Activated T-cell treated with anti-CD3 and anti-CD28 coated beads for 1 hour (primary cell): ENCODE measurements at places on chromosomes 12 and 14.

DNA sequence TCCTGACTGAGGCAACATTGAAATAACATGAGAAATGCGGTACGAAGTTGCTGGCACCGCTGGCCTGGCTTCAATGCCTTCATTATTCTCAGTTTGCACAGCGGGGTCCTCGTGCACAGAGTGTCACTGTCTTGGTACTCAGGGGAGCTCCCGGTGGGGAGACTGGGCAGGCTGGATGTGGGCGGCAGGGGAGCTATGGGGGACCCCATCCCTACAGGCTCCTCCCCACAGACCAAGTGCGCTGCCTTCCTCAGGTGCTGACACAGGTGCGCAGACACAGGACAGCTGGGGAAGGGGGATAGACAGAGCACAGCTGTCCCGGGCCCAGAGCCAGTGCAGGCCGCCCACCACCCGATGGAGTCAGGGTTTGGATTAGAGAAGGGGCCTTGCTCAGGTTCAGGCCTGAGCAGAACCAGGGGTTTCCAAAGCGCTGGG lies 270.1 kb downstream of the ADGRD1 start:
- no peak for DNase-seq

- no peak for DNase-seq
Measured at GRCh38 chr12:1217191-1217949, 226.3 kb downstream of the ERC1 start.

- no peak for DNase-seq
Measured at GRCh38 chr12:109523071-109523470, 45.6 kb downstream of the UBE3B start.

- DNase-seq, result no peak
Measured at GRCh38 chr14:65414961-65415589, 2.5 kb downstream of the FUT8 start.

DNA sequence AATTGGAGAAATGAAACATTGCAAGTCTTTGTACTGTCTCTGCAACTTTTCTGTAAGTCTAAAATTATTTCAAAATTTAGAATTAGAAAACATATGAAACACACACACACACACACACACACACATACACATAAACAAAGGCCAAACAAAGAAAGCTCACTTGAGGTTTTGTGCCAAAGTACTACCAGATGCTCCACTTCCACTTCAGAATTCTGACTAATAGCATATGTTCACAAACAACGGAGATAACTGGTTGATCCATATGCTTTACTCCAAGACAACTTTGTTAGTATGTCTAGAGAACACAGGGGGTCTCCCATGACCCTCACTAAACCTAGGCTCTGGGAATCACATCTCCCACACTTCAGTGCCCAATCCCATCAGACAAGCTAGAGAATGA lies 133.8 kb upstream of the CLEC14A start:
- no peak for DNase-seq

DNA sequence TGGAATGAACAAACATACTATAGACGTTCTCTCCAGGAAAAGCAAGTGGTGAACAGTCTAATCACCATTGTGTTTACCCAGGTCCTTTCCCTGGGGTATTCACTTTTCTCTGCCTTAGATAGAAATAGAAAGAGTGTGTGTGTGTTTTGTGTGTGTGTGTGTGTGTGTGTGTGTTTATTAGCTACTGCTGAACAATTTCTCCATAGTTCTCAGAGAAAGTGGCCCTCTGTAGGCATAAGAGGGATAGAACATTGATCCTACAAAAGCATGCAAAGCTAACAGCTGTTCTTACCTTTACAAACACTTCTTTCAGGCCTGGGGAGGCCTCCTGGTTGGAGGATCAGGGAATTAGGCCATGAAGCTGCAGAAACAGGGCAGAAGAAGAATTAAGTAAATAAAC lies 665.7 kb upstream of the TBX3 start:
- DNase-seq, result no peak

- no peak for DNase-seq
Measured at GRCh38 chr12:6360080-6360571, 15.2 kb downstream of the SCNN1A start.

DNA sequence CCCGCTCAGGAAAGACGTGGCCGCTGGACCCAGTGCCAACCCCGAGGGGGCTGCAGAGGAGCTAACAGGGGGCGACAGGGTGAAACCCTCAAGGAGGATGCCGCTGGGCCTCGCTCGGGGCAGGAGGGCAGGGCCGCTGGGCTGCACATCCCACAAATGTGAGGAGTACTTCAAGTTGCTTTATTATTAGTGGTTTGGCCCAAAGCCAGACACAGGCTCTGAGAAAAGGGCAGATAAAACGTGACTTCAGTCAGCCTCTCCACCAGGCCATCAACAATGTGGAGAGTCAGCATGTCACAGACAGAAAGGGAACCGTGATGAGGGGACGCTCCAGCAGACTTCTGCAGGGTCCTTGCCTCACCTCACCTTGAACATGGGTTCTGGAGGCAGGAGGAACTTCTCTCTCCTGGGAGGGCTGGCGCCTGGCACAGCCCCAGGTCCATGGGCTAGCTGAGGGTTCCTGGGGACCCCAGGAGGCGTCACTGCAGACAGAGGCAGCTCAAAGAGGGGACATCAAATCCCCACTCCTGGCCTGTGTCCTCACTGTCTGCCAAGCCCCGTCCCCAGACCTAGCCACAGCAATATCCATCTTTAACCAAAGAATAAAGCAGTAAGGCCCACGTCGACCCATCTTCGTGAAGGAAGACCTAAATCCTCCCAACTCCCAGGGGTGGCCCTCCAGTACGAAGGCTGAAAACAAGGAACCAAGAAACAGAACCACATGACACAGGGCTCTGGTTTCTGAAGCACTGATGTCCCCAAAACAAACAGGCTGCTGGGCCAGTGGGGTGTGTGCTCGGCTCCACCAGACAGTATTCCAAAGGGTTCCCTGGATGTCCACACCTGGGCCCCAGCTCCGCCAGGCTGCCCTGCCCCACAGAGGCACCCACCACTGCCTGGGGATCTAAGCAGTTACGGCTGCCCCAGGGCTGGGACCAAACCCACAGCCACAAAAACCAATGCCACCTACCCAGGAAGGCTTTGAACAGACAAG lies 35.1 kb downstream of the CCDC85C start:
- no peak for DNase-seq

DNA sequence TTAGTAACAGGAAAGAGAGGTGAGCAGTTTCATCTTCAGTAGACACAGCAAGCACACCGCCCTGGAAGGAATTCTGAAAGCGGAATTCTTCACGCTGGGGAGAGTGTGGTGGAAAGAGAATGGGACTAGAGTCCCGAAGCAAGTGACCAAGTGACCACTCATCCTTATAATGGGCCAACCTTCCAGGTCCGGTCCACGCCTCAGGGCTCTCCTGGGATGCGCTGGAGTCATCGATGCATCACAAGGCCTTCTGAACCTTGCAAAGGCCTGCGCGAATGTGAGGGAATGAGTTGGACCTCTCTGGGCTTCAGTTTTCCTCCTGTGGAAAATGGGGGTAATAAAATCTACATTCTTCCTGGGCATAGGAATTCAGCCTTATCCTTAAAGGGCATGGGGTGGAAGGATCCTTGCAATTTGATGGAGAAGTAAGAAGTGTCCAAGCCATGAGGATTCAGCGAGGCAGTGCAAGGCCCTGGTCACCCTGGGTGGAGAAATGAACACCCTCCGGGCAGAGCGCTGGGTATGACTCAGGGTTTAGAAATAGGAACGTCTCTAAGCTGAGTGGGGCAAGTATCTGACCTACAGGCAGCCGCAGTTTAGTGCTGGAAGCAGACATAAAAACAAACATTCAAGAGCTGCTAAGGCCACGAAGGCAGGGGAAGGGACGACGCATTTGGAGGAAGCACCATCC lies 97.7 kb downstream of the SETD3 start:
- DNase-seq, result no peak

DNA sequence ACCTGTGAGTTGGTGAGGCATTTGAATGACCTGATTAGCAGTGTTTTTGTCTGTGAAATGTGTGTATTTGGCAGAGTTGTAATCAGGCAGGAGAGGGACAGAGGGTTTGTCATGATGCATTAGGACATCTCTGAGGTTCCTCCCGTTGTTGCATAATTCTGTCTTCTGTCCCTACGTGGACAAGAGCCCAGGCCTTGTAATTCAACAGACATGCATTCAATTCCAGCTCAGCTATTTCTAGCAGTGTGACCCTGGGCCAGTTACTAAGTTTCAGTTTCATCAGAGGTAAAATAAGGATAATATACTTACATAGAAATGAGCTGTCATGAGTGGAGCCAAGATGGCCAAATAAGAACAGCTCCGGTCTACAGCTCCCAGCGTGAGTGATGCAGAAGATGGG lies 208.6 kb downstream of the SLC38A4 start:
- DNase-seq, result no peak

- DNase-seq, result no peak
Measured at GRCh38 chr12:6407236-6407954, 23.4 kb downstream of the LTBR start.

DNA sequence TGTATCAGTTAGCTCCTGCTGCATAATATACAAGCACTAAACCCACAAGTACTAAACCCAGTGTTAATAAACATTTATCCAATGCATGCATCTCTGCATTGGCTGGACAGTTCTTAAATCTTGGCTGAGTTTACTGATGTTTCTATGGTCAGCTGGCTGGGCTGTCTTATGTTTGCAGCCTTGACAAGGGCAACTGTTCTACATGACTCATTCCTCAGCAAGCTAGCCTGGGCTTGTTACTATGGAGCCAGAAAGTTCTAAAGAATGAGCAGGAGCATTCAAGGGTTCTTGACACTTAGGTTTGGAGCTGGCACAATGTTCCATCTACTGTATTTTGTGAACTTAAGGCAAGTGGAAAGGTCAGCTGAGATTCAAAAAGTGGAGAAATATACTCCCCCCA lies 199.1 kb downstream of the GLT1D1 start:
- no peak for DNase-seq

DNA sequence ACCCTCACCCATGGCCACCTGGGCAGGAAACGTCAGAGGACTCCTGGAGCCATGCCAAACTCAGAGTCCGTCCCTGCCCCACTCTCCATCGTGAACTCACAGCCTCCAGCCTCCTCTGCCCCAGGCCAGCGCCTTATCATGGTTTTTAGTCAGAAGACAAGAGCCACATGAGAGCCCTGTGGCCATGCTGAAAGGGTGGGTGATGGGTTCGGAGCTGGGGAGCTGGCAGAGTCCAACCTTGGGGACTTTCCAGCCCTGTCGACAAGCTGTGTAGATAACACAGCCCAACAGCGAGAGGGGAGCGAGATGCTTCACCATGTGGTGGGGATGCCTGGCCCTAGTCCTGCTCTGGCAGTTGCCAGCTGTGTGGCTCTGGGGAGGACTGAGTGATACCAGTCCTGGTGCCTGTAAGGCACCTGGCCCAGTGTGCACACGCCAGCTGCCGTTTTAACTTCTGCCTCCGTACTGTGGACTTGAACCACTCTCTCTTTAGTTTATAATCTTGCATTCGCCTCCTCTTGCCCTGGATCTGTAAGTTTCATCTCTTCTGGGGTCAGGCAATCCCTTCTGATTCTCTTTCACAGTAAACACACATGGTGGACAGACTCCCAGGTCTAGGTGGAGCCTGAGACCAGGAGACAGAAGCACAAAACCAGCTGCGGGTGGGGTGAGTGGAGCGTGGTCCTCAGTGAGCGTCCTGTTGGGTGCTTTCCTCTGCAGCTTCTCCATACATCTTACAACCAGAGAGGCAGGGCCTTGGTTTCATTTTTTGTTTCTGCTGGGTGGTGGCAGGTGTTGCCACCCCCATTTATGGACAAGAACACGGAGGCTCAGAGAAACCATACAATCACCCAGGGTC lies 55.3 kb downstream of the RIN3 start:
- DNase-seq, result no peak

- no peak for DNase-seq
Measured at GRCh38 chr12:2306012-2306411, 253.2 kb downstream of the CACNA1C start.

DNA sequence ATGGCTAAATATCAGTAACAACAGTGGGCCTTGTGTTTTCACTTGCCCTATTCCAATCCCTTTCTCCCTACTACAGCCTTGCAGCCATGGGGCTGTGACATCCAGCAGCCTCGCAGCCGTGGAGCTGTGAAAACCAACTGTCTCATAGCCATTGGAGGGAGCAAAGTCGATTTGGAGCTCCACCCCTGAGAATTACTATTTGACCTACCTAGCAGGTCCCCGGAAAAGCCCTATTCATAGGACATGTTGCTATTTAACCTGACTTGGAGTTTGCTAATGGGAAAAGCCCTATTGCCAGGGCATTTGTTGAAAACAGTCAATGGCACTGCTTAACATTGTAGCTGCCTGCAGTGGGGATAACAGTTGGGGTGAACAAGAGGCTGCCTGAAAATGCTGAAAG lies 33.3 kb downstream of the ERG28 start:
- DNase-seq, result no peak

DNA sequence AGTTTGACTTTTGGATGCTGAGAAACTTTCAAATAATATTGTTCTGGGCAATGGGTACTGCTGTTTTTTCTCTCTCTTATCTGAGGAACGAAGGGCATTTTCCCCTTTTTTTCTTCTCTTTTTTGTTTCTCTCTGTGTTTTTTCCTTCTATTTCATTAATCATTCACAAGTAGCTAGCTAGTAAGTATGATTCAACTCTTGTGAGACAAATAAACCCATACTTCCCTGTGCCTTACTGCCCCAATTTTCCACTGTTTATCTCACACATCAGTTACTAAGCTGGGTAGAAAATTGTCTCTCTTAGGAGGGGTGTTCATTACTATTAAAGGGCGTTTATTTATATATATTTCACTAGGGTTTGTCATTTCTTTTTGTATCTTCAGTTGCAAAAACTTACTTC lies 437.6 kb downstream of the RERGL start:
- no peak for DNase-seq

DNA sequence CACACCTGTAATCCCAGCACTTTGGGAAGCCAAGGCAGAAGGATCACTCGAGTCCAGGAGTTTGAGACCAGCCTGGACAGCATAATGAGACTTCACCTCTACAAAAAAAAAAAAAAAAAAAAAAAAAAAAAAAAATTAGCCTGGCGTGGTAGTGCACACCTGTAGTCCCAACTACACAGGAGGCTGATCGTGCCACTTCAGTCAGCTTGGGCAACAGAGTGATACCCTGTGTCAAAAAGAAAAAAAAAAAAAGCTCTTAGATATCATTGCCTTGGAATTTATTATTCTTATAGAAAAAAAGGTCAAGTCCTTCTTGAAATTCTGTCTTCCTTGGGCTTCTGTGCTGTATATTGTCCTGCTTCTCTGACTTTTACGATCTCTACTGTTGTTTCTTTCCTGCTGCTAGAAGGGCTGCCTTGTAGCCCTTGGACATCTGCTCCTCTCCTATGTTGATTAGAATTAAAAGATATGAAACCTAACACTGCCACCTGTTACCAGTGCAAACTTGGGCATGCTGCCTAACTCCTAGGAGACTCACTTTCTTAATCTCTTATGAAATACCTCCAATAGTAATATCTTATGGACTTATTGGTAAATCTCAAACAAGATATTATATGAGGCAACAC lies 5.7 kb downstream of the TMEM19 start:
- DNase-seq, result no peak

DNA sequence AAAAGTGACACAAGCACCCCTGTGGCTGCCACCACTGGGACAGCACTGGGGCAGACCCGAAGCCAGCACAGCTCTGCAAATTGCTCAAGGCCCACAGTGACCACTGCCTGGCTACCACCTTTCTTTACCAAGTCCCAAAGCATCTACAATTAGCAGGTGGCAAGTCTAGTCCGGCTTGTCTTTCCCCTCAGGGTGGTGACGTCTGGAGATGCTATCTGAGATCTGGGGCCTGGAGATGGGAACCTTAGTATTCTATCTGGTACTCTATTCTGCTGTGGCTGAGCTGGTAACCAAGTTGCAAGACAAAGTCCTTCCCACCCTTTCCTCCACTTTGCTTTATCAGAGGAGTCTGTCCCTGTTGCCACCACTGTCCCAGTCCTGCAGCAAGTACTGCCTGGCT lies 1010.1 kb upstream of the FLRT2 start:
- no peak for DNase-seq

- DNase-seq, result no peak
Measured at GRCh38 chr14:56805992-56806727, 4.1 kb downstream of the OTX2 start.
